ENCODE measurements at places on chromosomes 12 and 14. TPM values are rescaled to one million over a fixed set of nuclear protein-coding genes. Genes with fewer than 3 reads are reported as not detected.
A peak's percentile ranks its signal among the peaks of the same experiment; 100 is the strongest.

- no peak for DNase-seq
Measured at GRCh38 chr14:81400852-81401251, 728 bp upstream of the STON2 start.

DNA sequence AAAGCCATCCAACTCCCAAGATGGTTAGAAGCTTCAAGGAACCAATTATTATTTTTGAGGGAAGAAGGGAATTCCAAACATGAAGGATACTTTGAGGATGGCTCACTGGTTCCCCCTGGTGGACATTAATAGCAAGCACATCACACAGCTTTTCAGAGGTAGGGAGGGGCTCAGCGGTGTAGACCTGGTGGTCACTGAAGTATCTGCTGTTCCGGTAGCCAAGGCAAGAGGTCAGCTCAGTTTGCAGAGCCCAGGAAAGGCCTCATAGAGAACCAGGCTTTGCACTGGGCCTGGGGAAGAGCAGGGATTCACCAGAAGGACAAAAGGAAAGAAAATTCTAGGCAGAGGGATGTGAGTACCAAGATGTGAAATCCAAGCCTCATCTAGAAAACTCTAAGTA, 118.7 kb downstream of the KSR2 start:
- no peak for DNase-seq

- DNase-seq, result no peak
Measured at GRCh38 chr14:72609205-72609916, 284.5 kb downstream of the DPF3 start.

DNA sequence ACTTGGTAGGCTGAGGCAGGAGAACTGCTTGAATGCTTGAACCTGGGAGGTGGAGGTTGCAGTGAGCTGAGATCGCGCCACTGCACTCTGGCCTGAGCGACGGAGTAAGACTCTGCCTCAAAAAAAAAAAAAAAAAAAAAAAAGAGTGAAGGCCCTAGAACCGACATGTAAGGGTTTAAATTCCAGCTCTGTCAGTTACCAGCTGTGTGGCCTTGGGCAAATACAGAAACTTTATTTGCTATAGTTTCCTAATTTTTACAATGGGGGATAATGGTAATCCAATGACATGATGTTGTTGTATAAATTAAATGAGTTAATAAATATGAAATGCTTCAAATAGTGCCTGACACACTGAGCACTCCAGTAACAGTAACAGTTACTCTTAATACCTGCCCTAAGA, 19.6 kb upstream of the PYGL start:
- DNase-seq, result no peak

- no peak for DNase-seq
Measured at GRCh38 chr12:53995002-53995377, 5.0 kb upstream of the HOXC9 start.

- DNase-seq, result no peak
Measured at GRCh38 chr12:58425481-58426392, 484.4 kb downstream of the ATP23 start.

DNA sequence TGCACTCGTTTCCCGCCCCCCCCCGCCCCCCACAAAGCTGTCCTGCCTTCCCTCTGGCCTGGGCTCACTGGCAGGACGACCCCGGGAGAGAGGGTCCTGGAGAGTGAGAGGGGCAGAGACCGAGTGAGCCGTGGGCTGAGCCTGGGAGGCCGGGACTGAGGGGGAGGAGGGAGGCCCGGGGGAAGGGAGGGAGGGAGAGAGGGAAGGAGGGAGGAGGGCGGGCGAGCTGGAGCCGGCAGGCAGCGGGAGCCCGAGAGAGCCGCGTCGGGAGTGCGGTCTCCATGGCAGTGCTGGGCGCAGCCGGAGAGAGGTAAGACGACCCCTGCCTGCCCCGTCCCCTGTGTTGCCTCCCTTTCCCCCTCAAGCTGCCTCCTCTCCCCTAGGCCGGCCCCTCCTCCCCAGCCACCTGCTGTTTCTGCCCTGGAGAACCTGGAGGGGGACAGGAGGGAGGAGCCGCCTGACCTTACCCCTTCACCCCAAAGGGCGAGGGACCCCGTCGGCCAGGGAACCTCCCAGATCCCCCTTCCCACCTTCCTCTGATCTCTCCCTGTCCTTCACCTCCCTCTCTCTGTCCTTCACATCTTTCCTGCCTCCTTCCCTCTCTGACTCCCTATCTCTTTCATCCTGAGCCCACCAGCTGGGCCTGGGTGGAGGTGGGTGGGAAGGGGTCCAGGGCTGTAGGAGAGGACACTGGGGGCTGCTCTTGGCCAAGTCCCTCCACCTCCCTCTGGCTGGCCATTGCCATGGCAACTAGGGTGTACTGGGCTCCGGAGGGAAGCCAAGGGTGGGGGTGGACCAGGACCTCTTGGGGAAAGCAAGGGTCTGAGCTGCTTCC, at the start of gene GPR162:
TSS of gene GPR162 (plus strand) at position 231 of the 835 bp plus-strand sequence. CDS start 2,078 bp downstream, outside the sequence.
- DNase-seq, result no peak

GRCh38 chr12:65217086-65217485, 47.7 kb downstream of the LEMD3 start:
- DNase-seq, result no peak

DNA sequence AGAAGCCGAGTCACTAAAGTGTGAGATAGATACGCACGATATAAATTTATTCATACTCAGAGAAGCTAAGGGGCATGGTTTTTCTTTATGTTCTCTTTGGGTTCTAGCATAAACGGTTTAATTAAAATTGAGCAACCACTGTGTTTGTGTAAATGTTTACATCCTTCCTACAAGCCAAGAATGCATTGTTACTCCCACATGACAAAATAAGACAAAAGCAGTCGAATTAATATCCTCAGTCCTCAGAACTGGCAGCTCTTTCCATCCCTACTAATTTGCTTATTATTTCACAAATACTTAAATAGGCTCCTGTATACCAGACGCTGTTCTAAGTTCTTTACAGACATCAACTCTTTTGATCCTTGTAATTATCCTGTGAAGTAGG, 32.0 kb downstream of the SSPN start:
- DNase-seq, result no peak

The SLC35F4 gene
- total RNA-seq, result not detected

DNA sequence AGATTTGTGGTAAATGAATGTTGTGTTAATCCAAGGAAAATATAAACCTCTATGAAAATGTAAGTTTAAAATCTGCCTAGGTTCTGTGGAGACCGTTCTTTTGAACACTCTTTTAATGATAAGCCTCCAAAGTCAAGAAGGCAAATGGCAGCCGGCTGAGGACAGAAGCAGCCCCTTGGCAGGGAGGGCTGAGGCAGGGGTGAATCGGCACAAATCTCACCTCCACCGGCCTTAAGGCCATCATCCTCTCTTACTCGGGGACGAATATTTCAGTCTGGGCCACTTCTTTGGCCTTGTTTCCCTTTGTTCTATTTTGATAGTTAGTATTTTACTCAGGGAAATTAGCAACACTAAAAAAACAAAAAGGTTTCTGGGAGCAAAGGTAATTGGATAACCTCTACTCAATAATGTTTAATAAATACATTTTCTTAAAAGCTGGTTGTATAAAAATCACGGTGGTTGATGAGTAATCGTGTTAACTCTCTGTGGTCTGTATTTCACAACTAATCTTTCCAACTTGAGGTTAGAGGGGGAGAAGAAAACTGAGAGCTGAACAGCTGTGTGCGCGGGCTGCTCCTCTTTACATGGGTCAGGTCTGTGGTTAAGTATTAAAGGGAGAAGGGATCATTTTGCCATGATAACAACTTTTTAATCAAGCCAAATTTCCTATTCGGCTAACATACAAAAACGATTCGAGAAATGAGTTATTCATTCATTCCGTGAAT, 18.6 kb downstream of the LGMN start:
- no peak for DNase-seq

GRCh38 chr12:91813701-91814100, 331.9 kb downstream of the BTG1 start:
- no peak for DNase-seq

GRCh38 chr12:130194154-130194553, 31.9 kb downstream of the FZD10 start:
- no peak for DNase-seq

DNA sequence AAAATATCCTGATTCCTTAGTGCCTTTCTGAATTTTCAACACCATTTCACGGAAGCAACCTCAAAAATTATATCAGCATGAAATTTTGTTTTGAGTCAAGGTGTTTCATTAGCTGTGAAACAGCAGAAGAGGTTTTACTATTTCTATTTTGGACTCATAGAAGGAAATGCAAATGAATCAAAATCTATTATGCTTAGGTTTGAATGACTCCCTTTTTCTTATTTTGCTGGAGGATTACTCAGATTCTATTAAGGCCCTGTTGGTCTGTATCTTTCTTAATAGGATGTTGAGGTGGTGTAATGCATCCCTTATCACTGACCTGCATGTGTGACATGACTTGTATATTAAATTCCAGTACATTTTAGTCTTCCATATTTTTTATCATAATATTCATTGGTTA, 165.8 kb downstream of the TMTC2 start:
- DNase-seq, result no peak

- no peak for DNase-seq
Measured at GRCh38 chr14:28771168-28771567, 4.6 kb downstream of the FOXG1 start.

- DNase-seq, result no peak
Measured at GRCh38 chr14:51185754-51186153, 54.3 kb upstream of the TMX1 start.

GRCh38 chr14:94936901-94937685, 167.2 kb upstream of the GSC start:
- DNase-seq, result no peak

DNA sequence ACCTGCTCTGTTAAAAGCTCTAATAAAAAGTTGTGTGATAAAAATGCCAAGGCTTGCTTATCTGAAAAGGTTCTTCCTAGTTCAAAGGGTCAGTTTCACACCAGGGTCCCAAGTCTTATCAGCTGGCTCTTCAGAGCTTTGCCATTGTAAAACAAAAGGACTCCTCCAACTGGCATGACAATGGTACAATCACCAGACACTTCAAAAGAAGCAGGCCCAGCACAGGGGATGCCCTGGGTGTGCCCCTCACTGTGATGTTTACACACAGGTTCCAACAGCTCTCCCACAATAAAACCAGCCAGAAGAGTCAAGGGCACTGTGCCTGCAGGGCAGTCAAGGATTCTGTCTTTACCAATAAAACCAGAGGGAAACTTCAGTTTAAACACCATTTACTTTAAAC, 78.7 kb downstream of the PRICKLE1 start:
- no peak for DNase-seq

The SLCO1B1 gene
- total RNA-seq, result not detected

- no peak for DNase-seq
Measured at GRCh38 chr12:70698345-70698744, 61.1 kb upstream of the PTPRB start.

The KLRG1 gene
- 25.9 TPM for total RNA-seq

The ARG2 gene
- total RNA-seq, result 1.8 TPM

GRCh38 chr14:86654558-86655184, 1124.7 kb downstream of the FLRT2 start:
- no peak for DNase-seq

GRCh38 chr14:105858676-105859025, 332.3 kb downstream of the TMEM121 start:
- DNase-seq, result no peak

The AEBP2 gene
- 40.3 TPM for total RNA-seq

- no peak for DNase-seq
Measured at GRCh38 chr12:88896958-88897357, 316.7 kb upstream of the KITLG start.

GRCh38 chr14:61406198-61406597, 84.8 kb downstream of the PRKCH start:
- DNase-seq, result no peak

The PDE3A gene
- 7.6 TPM for total RNA-seq

GRCh38 chr12:11991604-11992003, 79.1 kb upstream of the BCL2L14 start:
- no peak for DNase-seq

The HRK gene
- total RNA-seq, result 0.43 TPM

The TEX52 gene
- not detected for total RNA-seq

- no peak for DNase-seq
Measured at GRCh38 chr12:123801573-123802178, 39.6 kb downstream of the DNAH10 start.

GRCh38 chr14:71702786-71703185, 229.4 kb upstream of the RGS6 start:
- no peak for DNase-seq

GRCh38 chr14:89773644-89774316, 180.8 kb downstream of the EFCAB11 start:
- DNase-seq, result peak; percentile 95

DNA sequence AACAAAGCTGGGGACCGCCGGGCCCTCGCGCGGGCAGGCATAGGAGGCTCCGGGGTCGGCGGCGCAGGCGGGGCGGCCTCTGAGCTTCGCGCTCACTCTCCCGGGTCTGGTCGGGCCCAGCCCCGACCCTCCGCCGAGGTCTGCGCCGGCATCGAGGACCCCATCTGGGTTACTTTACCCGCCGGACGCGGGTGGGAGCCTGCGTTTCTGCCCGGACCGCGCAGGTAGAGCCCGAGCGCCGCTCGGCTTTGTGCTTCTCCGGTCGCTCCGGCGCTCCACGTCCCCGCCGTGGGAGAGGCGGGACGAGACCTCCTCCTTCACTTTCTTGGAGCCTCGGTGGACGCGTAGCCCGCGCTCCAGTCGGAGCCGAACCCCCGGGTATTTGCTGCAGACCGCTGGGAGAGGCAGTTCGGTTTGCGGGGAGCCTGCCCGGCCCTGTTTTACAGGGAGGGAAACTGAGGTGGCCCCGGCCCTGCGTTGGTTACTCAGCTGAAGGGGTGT, 63.2 kb downstream of the FBXL14 start:
- no peak for DNase-seq

DNA sequence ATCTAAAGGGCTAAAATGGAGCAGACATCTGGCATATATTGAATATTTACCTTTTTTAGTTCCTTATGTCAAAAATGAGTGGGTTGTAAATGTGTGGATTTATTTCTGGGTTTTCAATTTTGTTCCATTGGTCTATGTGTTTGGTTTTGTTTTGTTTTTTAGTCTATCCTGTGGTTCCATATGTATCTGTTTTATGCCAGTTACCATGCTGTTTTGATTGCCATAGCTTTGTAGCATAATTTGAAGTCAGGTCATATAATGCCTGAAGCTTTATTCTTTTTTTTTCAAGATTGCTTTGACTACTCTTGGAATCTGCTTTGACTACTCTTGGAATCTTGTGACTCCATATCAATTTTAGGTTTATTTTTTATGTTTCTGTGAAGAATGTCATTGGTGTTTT, 133.2 kb downstream of the MIPOL1 start:
- DNase-seq, result no peak

GRCh38 chr12:131511391-131511802, 199.5 kb upstream of the SFSWAP start:
- DNase-seq, result no peak

The TMPRSS12 gene
- total RNA-seq, result not detected

The IL31 gene
- total RNA-seq, result not detected

The KRT2 gene
- 0.52 TPM for total RNA-seq

The TMTC1 gene
- total RNA-seq, result 169 TPM

GRCh38 chr12:92735131-92735721, 32.4 kb downstream of the PLEKHG7 start:
- no peak for DNase-seq

Measured in spleen (tissue), 13 donors.